ENCODE measurements at places on chromosomes 3 and 15. TPM values are rescaled to one million over a fixed set of nuclear protein-coding genes. Genes with fewer than 3 reads are reported as not detected.

Gene ADGRG7
- not detected for total RNA-seq

Gene ROPN1
- total RNA-seq = not detected

Gene MESP2
- total RNA-seq = 0.51 TPM

Gene EPHB3
- total RNA-seq = 1.6 TPM

Gene KBTBD8
- 4.1 TPM for total RNA-seq

GRCh38 chr3:185371306-185372074, 8.6 kb downstream of the MAP3K13 start:
- DNase-seq = no peak

Gene GNAT1
- total RNA-seq = not detected

DNA sequence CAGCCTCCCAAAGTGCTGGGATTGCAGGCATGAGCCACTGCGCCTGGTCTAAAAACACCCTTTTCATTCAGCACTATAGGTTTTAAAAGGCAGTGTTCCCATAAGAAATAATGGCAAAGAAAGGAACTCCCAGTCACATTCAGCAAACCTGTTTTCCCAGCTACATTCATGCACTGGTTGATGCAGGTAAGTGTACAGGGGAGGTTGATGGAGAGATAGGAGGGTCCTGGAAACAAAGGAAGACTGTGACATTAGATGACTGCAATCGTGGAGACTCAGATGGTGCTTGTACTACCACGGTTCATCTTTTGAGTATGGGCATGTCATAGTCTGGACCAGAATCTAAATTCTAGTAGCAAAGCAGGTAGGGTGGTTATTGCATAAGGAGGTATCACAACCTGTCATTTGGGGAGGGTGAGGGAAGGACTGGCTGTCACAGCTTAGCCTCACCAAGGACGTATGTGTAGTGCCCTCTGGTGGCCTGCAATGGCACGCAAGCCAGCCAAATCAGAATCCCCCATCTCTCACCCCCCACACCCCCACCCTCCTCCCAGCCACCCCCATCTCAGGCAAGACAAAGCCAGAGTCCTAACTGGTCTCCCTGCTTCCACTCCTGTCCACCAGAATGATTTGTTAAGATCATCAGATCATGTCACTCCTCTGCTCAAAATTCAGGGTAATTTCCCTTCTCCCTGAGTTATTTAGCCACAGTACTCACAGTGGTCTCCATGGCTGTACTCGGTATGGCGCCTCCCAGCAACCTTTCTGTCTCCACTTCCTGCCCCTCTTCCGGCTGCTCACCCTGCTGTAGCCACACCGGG, 28.8 kb upstream of the UBL7 start:
- DNase-seq = no peak
